ENCODE measurements at places on chromosomes 3 and 15. TPM values are rescaled to one million over a fixed set of nuclear protein-coding genes. Genes with fewer than 3 reads are reported as not detected.

- peak; percentile 82 for DNase-seq
Measured at GRCh38 chr3:100072326-100073048, 41.8 kb downstream of the FILIP1L start.

DNA sequence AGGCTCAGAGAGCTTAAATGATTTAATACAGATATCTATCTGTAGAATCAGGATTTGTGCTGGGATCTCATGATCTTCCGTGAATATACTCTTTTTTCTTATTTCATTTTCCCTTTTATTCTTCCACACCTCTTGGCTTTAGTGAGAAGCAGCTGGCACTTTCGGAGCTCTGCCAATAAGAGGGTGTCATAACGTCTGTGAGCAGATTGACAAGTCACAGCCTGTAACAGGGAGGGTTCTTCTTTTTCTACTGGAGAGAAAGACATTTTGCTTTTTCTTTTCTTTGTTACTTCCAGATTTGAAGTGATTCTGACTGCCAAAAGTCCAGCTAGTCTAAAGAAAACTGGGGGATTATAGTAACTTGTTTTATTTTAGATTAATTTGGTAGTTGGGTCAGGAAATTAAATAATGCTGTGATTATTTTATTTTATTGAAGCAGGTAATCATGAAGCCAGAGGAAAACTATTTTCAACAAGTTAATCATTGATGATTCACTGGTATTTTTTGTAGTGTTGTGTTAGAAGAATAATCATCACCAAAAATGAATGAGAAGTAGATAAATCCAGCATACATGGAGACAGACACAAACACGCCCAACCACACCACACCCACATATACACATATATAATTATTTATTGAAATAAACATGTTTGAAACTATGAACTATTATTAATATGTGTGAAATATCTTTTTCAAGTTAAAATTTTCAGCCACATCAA lies 69.8 kb downstream of the TNFAIP8L3 start:
- DNase-seq: no peak

DNA sequence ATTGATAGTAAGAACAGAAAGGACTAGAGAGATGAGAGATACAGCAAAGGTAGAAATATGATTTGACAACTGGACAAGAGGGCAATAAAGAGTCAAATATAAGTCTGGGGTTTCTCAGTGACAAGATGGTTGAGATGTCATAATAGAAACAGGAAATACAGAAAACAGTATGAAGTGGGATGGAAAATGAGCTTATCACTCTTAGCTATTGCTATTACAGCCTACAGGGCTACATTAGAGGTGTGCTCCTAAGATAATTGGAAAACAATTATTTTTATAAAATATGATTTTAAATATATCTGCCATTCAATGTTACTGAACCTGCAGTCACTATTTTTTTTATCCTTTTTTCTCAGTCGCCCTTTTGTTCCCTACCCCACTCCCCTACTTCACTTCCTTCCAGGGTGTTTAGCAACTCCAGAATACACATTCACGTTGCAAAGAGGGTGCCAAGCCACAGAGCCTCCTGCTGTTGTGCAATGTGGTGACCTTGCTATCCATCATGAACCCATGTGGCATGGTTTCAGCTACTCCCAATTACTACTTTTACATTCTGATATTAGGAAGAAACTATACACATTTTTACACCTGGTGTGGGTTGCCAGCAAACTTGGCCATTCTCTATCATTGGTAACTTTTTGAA lies 6.0 kb downstream of the NRG4 start:
- DNase-seq: peak; percentile 24

- DNase-seq: peak; percentile 46
Measured at GRCh38 chr15:88274553-88275460, 18.3 kb upstream of the NTRK3 start.

GRCh38 chr15:42691770-42692169 lies 45.2 kb downstream of the CDAN1 start:
- DNase-seq: no peak

DNA sequence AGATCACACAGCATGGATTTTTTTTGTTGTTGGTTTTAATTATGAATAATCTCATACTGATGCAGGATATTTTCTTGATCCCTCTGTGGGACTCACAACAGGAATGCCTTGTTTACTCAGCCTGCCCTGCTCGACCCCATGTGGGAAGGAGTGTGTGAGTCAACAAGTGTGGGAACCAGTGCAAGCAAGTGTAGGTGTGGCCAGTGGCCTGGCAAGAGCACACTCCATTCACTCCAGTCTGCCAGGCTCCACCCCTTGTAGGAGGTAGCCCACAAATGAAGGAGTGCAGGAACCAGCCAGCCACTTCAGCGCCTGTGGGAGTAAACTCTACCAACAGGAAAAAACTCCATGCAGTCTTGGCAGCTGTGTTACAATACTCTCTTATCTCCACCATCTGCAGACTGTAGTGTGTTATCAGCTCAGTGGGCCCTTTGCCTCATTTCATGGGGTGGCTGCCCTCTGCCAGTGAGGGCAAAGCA lies 393.6 kb downstream of the OTOL1 start:
- peak; percentile 84 for DNase-seq

DNA sequence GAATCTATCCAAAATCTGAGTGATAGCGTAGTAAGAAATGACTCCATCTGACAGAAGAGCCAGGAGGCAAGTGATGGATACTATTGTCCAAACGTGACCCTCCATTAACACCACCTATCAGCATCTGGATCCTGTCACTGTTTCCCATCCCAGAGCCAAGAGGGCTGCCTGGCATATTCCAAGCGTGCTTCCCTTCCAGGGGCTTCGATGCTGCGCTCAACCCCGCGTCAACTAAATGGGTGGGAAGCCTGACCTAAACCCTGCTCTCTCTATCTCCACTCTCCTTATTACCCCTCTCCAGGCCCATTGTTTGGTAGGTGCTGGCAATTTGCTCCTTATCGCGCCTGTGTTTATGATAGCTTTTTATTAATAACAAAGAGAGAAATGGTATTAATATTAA lies 83.2 kb downstream of the NR2F2 start:
- DNase-seq: no peak

GRCh38 chr3:51389423-51390183 lies 1.5 kb upstream of the RBM15B start:
- DNase-seq: peak; percentile 32

DNA sequence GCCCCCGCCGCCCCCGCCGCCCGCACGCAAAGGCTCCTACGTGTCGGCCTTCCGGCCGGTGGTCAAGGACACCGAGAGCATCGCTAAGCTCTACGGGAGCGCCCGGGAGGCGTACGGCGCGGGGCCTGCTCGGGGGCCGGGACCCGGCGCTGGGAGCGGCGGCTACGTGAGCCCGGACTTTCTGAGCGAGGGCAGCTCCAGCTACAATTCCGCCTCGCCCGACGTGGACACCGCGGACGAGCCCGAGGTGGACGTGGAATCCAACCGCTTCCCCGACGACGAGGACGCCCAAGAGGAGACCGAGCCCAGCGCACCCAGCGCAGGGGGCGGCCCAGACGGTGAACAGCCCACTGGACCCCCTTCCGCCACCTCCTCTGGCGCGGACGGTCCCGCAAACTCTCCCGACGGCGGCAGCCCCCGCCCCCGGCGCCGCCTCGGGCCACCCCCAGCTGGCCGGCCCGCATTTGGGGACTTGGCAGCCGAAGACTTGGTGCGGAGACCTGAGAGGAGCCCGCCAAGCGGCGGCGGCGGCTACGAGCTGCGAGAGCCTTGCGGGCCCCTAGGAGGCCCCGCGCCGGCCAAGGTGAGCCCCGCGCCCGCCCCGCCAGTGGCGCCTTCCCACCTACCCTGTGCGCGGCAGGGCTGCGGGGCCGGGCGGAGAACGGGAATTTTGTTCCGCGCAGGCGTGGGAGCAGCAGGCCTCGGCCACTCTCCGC lies 2.4 kb downstream of the SKOR1 start:
- no peak for DNase-seq

DNA sequence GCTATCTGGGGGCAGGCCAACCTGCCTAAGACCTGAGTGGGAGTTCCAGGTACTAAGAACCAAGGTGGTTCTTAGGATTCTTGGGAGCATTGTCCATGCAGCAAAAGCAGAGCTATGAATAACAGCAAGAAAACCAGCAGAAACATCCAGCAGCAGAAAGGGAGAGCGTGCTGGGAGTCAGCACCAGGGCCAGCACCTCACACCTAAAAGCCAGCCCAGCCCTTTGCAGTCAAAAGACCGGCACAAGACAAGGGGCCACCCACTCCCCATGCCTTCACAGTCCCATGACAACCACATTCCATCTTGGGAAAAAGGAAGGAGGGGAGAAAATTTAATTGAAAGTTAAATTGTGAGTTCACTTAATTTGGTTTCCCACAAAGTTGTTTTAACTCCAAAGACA lies 364.9 kb downstream of the AGBL1 start:
- DNase-seq: no peak

GRCh38 chr15:25378501-25378901 lies 60.3 kb downstream of the UBE3A start:
- no peak for DNase-seq

GRCh38 chr3:49733551-49733950 lies 9.8 kb upstream of the GMPPB start:
- no peak for DNase-seq

GRCh38 chr3:126226374-126226773 lies 46.0 kb upstream of the ALDH1L1 start:
- DNase-seq: no peak

- no peak for DNase-seq
Measured at GRCh38 chr3:118942195-118942594, 92.5 kb downstream of the IGSF11 start.

GRCh38 chr3:66555214-66555844 lies 54.5 kb upstream of the LRIG1 start:
- peak; percentile 65 for DNase-seq

GRCh38 chr3:36480911-36481648 lies 100.8 kb downstream of the STAC start:
- DNase-seq: peak; percentile 7

- DNase-seq: peak; percentile 95
Measured at GRCh38 chr15:85412956-85413854, 32.8 kb downstream of the AKAP13 start.

DNA sequence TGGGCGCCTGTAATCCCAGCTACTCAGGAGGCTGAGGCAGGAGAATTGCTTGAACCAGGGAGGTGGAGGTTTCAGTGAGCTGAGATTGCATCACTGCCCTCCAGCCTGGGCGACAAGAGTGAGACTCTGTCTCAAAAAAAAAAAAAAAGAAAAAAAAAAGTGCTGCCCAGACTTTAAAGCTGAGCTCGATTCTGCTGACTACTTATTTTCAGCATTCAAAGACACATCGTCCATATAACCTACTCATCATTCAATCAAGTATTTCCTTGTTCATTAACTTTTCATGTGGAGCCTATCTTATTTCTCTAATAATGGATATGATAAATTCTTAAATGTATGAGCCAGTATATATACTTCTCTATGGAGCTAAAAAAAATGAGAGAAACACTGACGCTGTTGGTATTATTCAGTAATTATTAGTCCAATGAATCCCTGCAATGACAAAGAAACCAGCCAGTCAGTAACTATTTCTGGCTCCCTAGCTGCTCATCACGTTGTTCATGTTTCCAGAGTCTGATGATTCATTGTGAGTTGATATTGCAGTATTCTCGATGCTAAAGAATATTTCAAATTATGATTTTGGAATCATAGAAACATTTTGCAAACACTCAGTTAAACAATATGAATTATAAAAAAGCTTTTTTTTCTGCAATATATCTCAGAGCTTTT lies 111.9 kb downstream of the RAP2B start:
- no peak for DNase-seq

DNA sequence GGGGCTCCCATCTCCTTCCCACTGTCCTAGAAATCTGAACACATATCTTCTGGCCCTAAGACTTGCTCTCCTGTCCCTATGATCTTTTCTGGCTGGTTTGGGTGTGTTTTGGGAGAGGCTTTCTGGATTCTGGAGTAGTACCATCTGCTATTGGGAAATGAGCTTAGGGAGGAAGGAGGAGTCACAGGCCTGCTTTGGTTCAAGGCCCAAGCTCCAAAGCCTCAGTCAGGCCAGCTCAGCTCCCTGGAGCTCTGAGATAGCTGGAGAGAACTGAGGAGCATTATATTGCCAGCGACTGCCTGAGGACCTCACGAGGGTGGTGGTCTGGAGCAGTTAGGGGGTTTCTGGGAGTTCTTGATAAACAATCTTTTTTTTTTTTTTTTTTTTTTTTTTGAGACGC lies 18.7 kb downstream of the RASGRF1 start:
- no peak for DNase-seq

GRCh38 chr15:80885016-80885579 lies 104.5 kb downstream of the MESD start:
- DNase-seq: no peak

DNA sequence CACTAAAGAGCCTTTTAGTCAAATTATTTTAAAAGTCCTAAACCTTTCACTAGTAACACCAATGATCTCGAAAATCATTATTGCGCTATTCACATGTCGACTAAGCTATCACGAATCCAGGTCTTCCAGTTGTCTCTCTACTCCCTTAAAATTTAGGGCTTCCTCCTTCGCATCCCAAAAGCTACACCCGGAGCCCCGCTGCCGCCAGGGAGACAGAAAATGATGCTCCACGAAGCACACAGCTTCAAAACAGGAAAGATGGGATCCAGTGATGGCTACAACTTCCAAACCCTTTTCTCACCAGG lies 253 bp downstream of the IFT80 start:
- no peak for DNase-seq

DNA sequence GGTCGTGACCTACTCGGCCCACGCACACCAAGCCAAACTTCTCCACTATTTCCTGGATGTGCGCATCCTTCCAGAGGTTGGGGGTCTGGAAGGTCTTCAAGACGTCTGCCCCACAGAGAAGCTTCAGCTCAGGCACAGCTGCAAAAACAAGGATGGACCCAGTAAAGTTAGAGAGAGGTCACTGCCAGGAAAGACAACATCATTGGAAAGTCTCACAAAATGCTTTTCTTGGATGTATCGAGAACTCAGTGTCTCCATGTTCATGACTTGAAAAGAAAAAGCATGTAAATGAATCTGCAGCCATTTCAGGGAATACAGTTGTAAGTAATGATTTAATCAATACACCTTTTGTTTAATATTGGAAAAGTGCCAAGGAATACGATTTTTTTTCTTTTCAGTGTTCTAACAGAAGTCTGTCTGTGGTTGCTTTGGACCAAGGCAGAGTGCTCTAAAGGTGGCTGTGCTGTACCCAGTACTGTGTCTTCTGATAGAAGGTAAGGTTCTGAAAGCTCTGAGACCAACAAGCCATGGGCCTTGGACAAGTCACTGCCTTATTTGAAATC lies 21.8 kb upstream of the RBP1 start:
- no peak for DNase-seq

- peak; percentile 80 for DNase-seq
Measured at GRCh38 chr3:141237701-141238521, 6.3 kb downstream of the PXYLP1 start.

- DNase-seq: no peak
Measured at GRCh38 chr15:70047386-70048197, 50.1 kb downstream of the TLE3 start.

- no peak for DNase-seq
Measured at GRCh38 chr3:115388811-115389210, 234.5 kb upstream of the GAP43 start.

Gene SUMF1
- 21.8 TPM for total RNA-seq

Gene PAK2
- 35.2 TPM for total RNA-seq

Gene HES1
- total RNA-seq: 31.4 TPM

Gene MESP1
- total RNA-seq: 2.1 TPM

Gene DUOXA2
- total RNA-seq: 0.05 TPM

Gene SLC28A2
- total RNA-seq: not detected

Gene NEK10
- 1.4 TPM for total RNA-seq

Gene PP2D1
- not detected for total RNA-seq

Gene MNS1
- 5.6 TPM for total RNA-seq

Gene TRH
- total RNA-seq: not detected

Gene HTD2
- total RNA-seq: 10.6 TPM

Gene IQCF5
- not detected for total RNA-seq

Gene TASOR
- total RNA-seq: 57.7 TPM

Gene DZIP3
- total RNA-seq: 9.1 TPM

Gene ABHD5
- 22.2 TPM for total RNA-seq

Gene STRIT1
- total RNA-seq: not detected

Gene ERC2
- 1.2 TPM for total RNA-seq
